H1 (cell line): ENCODE measurements at places on chromosomes 12 and 14. TPM values are rescaled to one million over a fixed set of nuclear protein-coding genes. Genes with fewer than 3 reads are reported as not detected.

The LRRK2 gene
- total RNA-seq: 0.13 and 0.19 TPM in 2 replicates

The CD27 gene
- total RNA-seq: 0.28 TPM in 1 of 2 replicates, not detected in the other

The MANSC4 gene
- total RNA-seq: not detected in 2 replicates

The TCL1A gene
- 0.35 and 0.65 TPM in 2 replicates for total RNA-seq

The TMPRSS12 gene
- total RNA-seq: not detected in 2 replicates

- DNase-seq: no peak
Measured at GRCh38 chr12:111174251-111174960, 194.5 kb downstream of the PHETA1 start.

DNA sequence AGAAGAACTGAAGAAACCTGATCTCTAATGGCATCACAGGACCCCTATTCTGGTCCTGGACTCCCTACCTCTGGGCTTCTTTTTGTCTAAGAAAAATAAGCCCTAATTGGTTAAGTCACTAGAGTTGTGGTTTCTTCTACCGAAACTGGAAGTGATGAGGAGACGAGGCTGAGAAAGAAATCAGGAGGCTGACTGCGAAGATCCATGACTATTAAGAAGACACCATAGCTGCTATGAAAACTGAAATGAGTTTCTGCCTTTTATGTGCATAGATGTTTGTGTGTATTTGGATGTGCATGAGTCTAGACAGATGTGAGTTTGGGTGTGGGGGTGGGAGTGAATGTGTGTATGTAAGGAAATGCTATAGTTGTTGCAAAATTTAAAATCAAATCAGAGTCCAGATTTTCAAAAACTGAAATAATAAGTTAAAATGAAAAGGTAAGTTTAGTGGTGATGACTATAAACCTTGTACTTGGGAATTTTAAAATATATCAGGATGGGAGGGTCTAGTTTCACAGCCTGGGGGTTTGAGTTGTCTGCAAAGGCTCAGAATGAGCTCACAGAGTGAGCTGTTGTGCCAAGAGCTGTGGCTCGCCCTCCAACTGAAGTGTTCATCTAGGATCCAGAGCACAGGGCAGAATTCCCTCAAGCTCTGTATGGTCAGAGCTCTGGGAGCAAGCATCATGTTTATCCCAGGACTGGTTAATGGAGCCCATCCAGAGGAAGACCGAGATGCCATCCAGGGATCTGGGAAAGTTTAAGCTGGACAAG, 94.9 kb downstream of the VCPKMT start:
- no peak for DNase-seq

The SLC35F4 gene
- not detected in 2 replicates for total RNA-seq

DNA sequence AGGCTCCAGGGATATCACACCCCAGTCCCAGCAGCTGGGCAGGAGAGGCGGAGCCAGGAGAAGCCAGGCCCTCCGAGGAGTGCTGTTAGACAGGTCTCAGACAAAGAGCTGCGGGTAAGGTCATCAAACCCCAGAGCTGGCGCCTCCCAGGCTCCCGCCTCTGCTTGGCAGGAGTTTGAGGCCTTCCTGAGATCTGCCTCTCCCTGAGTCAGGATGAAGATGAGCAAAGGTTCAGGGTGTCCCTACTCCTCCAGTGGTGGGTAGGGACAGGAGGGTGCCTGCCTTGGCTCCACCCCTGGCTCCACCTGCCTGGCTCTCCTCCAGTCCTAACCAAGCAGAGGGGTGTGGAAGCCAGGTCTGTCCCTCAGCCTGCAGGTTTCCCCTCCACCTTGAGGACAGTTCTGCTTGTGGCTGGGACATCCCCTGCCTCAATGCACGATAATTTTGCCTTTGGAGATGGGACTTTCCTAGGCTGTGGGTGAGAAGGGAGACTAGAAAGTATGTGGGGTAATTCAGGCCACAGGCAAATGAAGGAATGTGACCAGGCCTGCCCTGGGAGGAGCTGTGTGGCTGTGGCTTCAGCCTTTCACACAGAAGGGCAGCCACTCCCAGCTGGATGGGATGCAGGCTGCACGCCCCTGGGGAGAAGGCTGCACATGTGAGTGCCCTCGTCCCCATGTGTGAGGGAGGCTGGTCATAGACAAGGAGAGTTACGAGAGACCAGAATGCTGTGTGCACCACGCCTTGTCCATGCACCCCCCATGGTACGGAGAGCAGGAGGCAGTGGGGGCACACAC, 2.2 kb downstream of the PLEKHG6 start:
- peak; percentile 83 for DNase-seq

The FGF23 gene
- 0.42 and 0.67 TPM in 2 replicates for total RNA-seq
